ENCODE measurements at places on chromosomes 12 and 14.

DNA sequence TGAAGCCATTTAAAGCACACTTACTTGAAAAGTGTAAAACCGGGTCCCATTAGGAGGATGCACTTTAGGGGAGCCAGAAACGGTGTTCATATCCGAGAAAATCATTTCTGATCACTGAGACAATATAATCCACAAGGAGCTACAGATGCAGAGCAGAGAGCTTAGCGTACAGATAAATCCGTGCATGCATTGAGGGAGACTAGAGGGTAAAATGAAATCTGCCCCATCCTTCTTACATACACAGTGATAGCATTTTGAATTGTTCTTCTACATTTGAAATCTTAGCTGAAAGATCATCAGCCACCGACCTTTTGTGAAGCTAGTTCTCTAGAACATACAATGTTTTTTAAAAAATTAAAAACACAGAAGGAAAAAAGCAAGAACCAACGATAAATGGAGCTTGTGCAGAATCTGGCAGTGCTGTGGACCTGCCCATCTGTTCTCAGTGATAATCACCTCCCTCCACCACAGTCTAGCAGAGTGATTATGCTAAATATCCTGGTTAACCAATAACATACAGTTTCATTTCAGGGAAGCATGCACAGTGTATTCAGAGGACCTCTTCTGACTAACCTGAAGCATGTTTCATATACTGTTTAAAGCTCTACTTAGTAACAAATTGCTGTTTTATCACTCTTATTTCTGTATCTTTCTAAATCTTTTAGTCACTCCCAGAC, 161.1 kb downstream of the PPFIA2 start:
- peaks cover 4% of the 10 kb centered on the region for H3K27me3 ChIP-seq
- H3K36me3 ChIP-seq: no peaks in the 10 kb centered on the region
- no peaks in the 10 kb centered on the region for H3K4me1 ChIP-seq
- no peak overlapping the region for H3K4me3 ChIP-seq
- no peak overlapping the region for H3K27ac ChIP-seq

DNA sequence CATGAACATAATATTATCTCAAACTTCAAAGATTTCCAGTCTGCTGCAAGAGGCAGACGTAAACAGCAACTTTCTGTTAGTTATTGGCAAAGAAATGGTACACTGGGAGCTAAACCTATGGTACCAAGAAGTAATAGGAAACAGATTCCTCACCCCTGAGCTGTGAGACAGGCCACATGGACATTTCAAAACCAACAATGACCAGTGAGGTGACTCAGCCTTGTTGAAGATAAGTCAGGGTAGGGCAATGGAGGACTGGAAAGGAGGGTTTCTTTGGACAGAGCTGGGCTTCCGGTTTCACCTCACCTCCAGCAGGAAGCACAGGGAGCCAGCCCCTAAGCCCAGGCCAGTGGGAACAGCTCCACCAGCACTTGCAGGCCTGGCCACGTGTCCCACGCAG, 1320.5 kb downstream of the AACS start:
- no peaks in the 10 kb centered on the region for H3K36me3 ChIP-seq
- H3K4me3 ChIP-seq: no peak overlapping the region
- H3K4me1 ChIP-seq: no peaks in the 10 kb centered on the region
- no peak for DNase-seq

- H3K27me3 ChIP-seq: no peaks in the 10 kb centered on the region
- no peak for DNase-seq
- H3K36me3 ChIP-seq: no peaks in the 10 kb centered on the region
- no peak overlapping the region for H3K27ac ChIP-seq
- no peaks in the 10 kb centered on the region for H3K4me1 ChIP-seq
- no peak overlapping the region for H3K4me3 ChIP-seq
Measured at GRCh38 chr12:128476266-128476665, 209.3 kb downstream of the TMEM132C start.

- H3K36me3 ChIP-seq: no peaks in the 10 kb centered on the region
- no peaks in the 10 kb centered on the region for H3K4me1 ChIP-seq
- no peak overlapping the region for H3K27ac ChIP-seq
- no peaks in the 10 kb centered on the region for H3K27me3 ChIP-seq
- H3K4me3 ChIP-seq: no peak overlapping the region
Measured at GRCh38 chr12:80472236-80472635, 28.2 kb downstream of the PTPRQ start.

- DNase-seq: no peak
- H3K36me3 ChIP-seq: peaks cover 2% of the 10 kb centered on the region
Measured at GRCh38 chr14:77189479-77189878, 7.9 kb downstream of the TMEM63C start.

DNA sequence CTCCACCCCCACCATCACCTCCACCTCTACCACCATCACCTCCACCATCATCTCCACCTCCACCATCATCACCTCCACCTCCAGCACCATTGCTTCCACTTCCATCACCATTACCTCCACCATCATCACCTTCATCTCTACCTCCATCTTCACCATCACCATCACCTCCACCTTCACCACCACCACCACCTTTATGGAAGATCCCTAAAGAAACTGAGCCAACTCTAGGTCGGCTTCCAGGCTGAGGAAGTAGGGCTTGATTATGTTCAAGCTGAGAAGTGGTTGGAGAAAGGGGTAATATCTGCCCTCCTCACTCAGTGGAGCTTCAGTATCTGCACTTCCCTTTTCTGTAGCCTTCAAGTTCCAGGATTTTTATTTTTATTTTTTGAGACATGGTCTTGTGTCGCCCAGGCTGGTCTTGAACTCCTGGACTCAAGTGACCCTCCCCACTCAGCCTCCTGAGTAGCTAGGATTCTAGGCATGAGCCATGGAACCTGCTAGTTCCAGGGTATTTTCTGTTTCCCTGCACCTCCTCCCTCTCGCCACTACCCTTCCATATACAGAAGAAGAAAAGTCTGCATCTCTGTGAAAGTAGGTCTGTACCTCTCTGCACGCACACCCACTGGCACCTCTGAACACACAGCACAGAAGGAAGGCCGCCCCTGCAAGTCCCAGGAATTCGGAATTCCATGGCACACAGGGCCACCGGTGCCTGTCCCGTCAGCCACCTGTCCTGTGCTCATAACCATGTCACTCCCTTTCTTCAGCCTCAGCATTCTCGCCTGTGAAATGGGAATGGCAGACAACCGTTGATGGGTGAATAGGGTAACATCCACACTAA, 5.9 kb downstream of the ZBTB42 start:
- peaks cover 5% of the 10 kb centered on the region for H3K4me1 ChIP-seq
- no peak overlapping the region for H3K4me3 ChIP-seq
- DNase-seq: no peak
- no peaks in the 10 kb centered on the region for H3K27me3 ChIP-seq

GRCh38 chr14:57480051-57480450, 13.6 kb downstream of the CCDC198 start:
- H3K4me1 ChIP-seq: peaks cover 2% of the 10 kb centered on the region
- H3K27me3 ChIP-seq: peaks cover 7% of the 10 kb centered on the region
- H3K4me3 ChIP-seq: no peak overlapping the region
- no peaks in the 10 kb centered on the region for H3K36me3 ChIP-seq

DNA sequence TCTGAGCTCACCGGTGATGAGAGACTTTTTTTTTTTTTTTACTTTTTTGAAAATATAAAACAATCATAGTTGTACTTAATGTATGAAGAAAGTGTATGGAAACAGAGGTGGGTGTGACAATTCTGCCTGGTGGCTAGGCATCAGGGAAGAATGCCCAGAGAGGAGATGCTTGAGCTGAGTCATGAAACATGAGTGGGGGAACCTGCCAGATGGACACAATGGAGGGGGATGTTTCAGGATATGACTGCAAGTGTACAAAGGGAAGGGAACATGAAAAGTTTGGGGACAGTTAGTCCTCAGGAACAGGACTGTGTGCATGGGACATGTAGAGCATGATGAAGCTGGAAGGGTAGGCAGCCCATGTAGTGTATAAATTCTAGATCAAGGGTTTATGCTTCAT, 274.2 kb upstream of the E2F7 start:
- DNase-seq: no peak
- no peaks in the 10 kb centered on the region for H3K27me3 ChIP-seq
- no peaks in the 10 kb centered on the region for H3K4me1 ChIP-seq
- no peak overlapping the region for H3K27ac ChIP-seq
- H3K36me3 ChIP-seq: no peaks in the 10 kb centered on the region

GRCh38 chr14:92613008-92613658, 99.6 kb downstream of the RIN3 start:
- no peaks in the 10 kb centered on the region for H3K36me3 ChIP-seq
- DNase-seq: peak; percentile 24
- H3K4me3 ChIP-seq: no peak overlapping the region
- no peaks in the 10 kb centered on the region for H3K27me3 ChIP-seq

GRCh38 chr12:104399740-104400612, 56.8 kb upstream of the CHST11 start:
- no peaks in the 10 kb centered on the region for H3K27me3 ChIP-seq
- H3K4me3 ChIP-seq: no peak overlapping the region
- DNase-seq: no peak
- H3K4me1 ChIP-seq: peaks cover 3% of the 10 kb centered on the region

DNA sequence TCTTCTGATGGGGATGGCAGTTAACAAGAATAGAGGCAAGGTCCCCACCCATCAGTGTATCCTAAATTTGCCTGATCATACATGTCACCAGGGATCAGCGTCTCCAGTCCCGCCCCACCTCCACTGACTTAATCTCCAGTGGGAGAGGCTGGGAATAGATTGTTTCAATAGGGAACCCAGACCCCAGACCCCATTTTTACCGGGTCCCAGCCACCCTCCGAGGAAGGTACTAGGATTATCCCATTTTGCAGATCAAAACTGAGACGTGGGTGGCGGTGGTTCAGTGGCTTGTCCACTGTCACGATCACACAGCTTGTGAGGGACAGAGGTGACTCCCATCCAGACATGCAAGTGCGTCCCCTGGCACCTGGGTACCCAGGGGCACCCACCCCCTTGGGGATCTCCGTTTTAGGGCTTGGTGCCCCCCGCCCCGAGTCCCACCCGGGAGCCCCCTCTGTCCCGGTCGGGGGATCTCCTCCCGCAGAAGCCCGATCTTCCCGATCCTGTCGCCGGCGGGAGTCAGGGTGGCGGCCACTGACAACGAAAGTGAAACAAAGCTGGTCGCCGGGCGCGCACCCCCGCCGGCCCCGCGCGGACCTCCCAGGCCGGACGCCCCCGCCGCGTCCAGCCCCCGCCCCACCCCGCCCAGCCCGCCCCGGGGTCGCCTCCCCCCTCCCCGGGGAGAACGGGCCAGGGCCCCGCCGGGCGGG, 523 bp downstream of the WSB2 start:
- H3K4me1 ChIP-seq: peaks cover 40% of the 10 kb centered on the region
- H3K36me3 ChIP-seq: no peaks in the 10 kb centered on the region
- no peaks in the 10 kb centered on the region for H3K27me3 ChIP-seq

- no peaks in the 10 kb centered on the region for H3K27me3 ChIP-seq
- H3K4me1 ChIP-seq: no peaks in the 10 kb centered on the region
- DNase-seq: no peak
- no peaks in the 10 kb centered on the region for H3K36me3 ChIP-seq
Measured at GRCh38 chr12:101863981-101864380, 13.4 kb upstream of the DRAM1 start.

- H3K27ac ChIP-seq: peak overlapping the region; percentile 84
- H3K4me3 ChIP-seq: peak overlapping the region; percentile 88
- DNase-seq: no peak
- peaks cover 39% of the 10 kb centered on the region for H3K4me1 ChIP-seq
- H3K36me3 ChIP-seq: peaks cover 13% of the 10 kb centered on the region
Measured at GRCh38 chr12:6774499-6775062, 2.3 kb downstream of the LAG3 start.

- H3K27ac ChIP-seq: no peak overlapping the region
- no peak for DNase-seq
- no peaks in the 10 kb centered on the region for H3K36me3 ChIP-seq
- no peaks in the 10 kb centered on the region for H3K27me3 ChIP-seq
Measured at GRCh38 chr14:101215266-101215665, 311.7 kb upstream of the RTL1 start.

DNA sequence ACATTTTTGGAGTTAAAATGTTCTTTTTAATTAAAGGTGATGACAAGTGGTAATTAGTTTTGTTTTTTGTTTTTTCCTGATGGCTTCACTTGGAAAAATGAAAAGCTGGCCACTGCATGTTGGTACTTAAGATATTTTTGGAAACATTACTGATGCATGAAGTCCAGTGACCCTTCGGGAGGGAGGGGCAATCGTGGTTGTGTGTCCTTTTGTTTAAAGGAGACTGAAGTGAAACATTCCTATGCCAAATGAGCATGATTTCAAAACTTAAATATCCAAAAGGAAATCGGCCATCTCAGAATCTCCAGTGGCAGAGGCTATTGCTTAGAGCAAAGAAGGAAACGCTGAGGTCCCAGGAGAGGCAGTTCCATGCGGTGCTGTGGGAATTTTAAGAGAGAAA, 20.1 kb downstream of the LTBP2 start:
- H3K4me3 ChIP-seq: no peak overlapping the region
- no peak for DNase-seq
- no peaks in the 10 kb centered on the region for H3K4me1 ChIP-seq
- H3K36me3 ChIP-seq: peaks cover 4% of the 10 kb centered on the region
- no peak overlapping the region for H3K27ac ChIP-seq

DNA sequence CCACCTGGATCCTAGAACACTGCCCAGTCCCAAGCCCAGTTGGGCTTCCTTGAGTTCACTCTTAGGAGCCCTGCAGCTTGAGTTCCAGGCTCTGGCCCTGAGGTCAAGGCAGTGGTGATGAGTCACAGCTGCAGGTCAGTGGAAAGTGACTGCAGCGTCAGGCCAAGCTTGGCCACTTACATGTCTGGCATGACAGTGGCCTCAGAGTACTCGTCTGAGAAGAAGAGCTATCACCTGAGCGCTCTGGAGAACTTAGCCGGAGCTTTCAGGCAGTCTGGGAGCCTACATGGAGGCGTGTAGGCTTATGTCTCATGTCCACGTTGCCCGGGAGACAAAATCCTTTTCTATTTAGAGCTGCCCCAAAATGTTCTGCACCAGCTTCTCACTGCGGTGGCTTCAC, 75.6 kb downstream of the ARL6IP4 start:
- H3K27me3 ChIP-seq: no peaks in the 10 kb centered on the region
- H3K4me3 ChIP-seq: no peak overlapping the region
- H3K36me3 ChIP-seq: no peaks in the 10 kb centered on the region

DNA sequence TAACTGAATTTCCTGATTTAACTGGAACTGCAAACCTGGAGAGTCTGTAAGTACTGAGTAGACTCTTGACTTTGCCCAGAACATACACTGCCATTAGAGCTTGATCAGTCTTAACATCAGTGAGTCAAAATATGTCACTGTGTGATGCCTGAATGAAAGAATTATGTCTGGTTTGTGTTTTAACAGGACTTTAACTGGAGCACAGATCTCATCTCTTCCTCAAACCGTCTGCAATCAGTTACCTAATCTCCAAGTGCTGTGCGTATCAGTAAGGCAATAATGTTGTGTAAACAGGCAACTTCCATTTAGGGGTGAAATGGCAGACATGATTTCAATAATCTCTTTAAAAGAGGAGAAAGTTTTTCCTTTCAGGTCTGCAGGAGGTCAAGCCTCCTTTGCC, 97.0 kb downstream of the ZFC3H1 start:
- H3K4me1 ChIP-seq: no peaks in the 10 kb centered on the region
- no peak overlapping the region for H3K4me3 ChIP-seq
- DNase-seq: no peak
- no peaks in the 10 kb centered on the region for H3K36me3 ChIP-seq
- H3K27me3 ChIP-seq: peaks cover 31% of the 10 kb centered on the region

- peaks cover 12% of the 10 kb centered on the region for H3K36me3 ChIP-seq
- DNase-seq: no peak
- no peak overlapping the region for H3K27ac ChIP-seq
- H3K27me3 ChIP-seq: peaks cover 55% of the 10 kb centered on the region
- no peak overlapping the region for H3K4me3 ChIP-seq
Measured at GRCh38 chr14:23355871-23356435, 3.3 kb upstream of the SLC22A17 start.

- H3K4me1 ChIP-seq: peaks cover 2% of the 10 kb centered on the region
- no peaks in the 10 kb centered on the region for H3K27me3 ChIP-seq
- no peak overlapping the region for H3K4me3 ChIP-seq
- DNase-seq: no peak
Measured at GRCh38 chr14:68577802-68578541, 214.9 kb downstream of the ZFP36L1 start.

All from T-helper 17 cell (primary cell).